Stimulated activated CD8-positive, alpha-beta memory T cell treated with anti-CD3 and anti-CD28 coated beads, Interleukin-7, amount 100 ng/mL, for 24 hours (primary cell): ENCODE measurements at places on chromosomes 4 and X.

DNA sequence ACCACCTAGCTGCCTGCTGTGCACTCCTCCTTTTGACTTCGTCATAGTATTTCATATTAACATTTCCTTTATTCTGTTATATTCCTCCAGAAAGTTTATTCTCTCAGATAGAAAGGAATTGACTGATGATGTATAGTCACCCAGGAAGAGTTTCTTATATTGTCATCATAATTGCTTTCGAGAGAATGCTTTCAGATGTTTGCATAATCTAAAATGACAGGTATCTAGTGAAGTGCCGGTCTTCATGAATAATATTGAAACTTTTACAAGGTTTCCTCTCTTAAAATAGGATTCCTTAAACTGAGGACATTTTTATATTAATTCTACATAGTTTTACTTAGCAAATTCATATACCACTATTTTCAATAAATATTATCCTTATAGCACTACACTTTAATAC lies 10.1 kb downstream of the SEC24D start:
- no peak for DNase-seq

GRCh38 chr4:58081356-58081755 lies 971.2 kb upstream of the IGFBP7 start:
- DNase-seq, result no peak

- no peak for DNase-seq
Observed at GRCh38 chr4:4668355-4669210, 126.7 kb upstream of the STX18 start.

DNA sequence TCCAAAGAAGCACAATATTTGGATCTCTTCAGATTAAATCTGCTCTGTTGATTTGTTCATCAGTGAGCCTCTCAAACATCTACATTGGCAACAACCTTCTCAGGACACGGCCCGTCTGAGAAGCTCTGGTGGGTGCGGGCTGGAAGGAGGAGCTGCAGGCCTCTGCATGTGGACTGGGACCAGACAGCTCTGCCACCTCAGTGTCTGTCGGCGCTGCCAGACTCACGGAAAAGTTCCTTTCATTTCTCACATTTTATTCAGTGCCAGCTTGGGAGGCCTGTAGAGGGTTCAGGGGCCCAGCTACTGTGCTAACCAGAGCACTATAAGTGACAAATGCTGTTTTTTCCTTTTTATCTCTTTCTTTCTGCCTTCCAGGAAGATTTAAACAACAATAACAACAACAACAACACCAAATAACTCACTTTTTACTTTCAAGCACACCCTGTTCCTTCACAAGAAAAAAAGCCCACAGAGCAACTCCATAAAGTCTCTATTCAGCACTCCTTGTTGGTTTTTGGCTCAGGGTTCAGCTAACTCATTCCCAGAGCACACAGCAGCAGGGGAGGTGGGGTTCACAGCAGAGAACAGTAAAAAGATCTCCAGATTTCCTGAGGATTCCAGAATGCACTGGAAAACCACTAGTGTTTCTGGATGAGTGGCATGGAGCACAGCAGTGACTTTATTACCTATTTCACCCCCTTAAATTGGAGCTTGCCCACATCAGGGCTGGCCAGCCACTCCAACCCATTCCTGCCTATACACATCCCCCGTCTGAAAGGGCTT lies 23.2 kb upstream of the HOPX start:
- DNase-seq, result no peak

DNA sequence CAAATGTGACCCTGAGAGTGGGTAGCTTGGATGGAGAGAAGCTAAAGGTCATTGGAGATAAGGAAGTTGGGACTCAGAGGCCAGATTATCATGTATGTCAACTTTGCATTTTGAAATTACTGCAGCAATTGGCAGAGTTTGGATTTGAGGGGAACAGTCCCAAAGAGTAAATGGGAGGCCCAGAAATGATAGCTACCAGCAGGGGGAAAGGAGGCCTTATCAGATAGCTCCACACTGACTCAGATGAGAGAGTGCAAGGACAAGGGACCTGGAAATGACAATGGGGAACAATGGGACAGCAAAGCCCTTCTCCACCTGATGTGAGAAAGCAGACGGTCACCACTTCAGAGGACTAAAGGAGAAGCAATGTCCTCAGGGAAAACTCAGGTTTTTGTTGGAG lies 201.5 kb upstream of the JADE1 start:
- no peak for DNase-seq

DNA sequence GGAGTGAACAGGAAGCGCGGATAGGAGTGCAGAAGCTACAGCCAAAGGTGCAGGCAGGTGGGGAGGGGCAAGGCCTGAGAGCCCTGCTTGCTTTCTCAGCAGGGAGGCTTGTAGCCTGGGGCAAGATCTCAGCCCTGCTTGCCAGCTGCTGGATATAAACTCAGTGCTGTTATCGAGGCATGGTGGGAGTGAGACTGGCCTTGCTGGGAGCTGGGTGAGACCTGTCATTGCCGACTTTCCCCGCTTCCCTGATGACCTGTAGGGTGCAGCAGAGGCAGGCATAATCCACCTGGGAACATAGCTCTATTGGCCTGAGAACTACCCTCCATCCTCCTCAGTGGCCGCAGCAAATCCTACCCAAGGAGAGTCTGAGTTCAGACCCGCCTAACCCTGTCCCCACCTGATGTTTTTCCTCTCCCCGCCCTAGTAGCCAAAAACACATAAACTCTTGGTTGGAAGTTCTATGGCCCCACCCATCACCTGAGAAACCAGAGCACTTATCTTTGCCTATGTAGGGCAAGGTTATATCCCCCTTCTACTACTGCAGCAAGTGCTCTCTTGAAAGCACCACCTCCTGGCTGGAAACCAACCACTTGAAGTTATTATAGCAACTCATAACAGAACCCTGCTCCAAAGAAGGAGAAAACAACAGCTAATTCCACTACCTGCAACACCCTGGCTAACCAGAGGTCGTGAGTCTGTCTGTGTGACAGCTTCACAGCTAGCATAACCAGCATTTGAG lies 80.7 kb downstream of the FHIP1A start:
- DNase-seq, result no peak

DNA sequence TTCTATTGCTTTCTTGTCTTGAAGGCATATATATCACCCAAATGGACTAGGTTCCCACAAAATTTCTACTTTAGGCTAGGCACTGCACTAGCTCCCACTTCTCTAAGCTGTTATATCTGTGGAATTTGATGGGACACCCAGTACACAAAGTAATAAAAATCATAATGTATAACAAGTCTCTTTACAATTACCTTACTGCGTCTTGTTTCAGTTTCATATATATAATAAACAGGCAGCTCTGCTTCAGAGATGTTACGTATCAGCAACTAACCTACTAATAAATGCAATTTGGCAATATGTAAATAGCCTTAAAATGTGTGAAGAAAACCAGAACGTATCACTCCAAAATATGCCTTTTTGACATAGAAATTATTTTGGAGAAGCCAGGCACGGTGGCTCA lies 42.0 kb upstream of the UGDH start:
- DNase-seq, result no peak

GRCh38 chrX:124232523-124233201 lies 99.8 kb upstream of the TEX13D start:
- DNase-seq, result no peak

DNA sequence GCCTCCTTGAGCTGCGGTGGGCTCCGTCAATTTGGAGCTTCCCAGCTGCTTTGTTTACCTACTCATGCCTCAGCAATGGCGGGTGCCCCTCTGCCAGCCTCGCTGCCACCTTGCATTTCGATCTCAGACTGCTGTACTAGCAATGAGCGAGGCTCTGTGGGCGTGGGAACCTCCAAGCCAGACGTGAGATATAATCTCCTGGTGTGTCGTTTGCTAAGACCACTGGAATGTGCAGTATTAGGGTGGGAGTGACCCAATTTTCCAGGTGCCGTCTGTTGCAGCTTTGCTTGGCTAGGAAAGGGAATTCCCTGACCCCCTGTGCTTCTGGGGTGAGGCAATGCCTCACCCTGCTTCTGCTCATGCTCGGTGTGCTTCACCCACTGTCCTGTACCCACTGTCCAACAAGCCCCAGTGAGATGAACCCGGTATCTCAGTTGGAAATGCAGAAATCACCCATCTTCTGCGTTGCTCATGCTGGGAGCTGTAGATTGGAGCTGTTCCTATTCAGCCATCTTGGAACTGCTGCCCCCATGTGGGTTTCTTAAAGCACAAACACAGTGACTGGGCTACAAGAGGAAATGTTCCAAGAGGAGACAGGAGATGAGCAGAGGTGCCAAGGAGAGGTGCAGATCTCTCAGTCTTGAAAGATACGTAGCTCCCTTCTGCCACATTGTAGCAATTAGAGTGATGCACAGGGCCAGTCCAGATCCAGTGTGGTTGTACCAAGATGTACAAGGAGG lies 193.0 kb upstream of the IGFBP7 start:
- DNase-seq, result no peak

DNA sequence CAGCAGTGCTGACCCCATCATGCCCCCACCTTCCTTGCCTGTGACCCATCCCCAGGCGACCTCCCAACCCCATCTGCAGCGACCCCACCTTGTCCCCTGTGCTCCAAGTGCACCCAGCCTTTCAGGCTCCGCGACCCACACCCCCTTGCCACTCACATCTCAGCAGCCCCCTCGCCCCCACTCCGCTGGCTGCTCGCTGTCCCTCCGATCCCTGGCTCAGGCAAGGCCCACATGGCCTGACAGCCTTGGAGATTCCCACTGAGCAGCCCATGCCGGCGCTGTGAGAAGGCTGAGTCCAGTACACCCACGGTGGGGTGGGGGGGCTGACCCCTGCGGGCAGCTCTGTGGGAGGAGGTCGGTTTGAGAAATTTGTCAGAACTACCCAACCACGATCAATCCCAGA lies 9.1 kb downstream of the ZFYVE28 start:
- DNase-seq, result no peak

- no peak for DNase-seq
Observed at GRCh38 chr4:176422001-176422400, 102.2 kb downstream of the SPCS3 start.

DNA sequence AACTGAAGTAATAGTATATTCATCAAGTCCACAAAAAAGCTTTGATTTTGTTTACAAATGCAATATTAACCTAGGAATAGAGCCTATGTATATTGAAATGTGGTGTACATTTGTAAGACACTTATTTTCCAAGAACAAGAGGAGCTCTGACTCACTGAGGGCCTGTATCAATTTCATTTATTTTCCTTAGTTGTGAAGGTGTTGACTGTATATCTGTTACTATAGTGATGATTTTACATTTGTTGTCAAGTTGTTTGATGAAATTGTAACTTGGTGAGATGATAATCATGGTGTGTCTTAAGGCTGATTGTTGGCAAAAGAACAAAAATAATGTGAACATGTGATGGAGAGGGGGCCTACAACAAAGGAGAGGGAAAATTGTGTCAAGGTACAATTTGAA lies 274.9 kb upstream of the TEX13A start:
- DNase-seq, result no peak

- no peak for DNase-seq
Observed at GRCh38 chr4:114488301-114488982, 110.2 kb upstream of the UGT8 start.

DNA sequence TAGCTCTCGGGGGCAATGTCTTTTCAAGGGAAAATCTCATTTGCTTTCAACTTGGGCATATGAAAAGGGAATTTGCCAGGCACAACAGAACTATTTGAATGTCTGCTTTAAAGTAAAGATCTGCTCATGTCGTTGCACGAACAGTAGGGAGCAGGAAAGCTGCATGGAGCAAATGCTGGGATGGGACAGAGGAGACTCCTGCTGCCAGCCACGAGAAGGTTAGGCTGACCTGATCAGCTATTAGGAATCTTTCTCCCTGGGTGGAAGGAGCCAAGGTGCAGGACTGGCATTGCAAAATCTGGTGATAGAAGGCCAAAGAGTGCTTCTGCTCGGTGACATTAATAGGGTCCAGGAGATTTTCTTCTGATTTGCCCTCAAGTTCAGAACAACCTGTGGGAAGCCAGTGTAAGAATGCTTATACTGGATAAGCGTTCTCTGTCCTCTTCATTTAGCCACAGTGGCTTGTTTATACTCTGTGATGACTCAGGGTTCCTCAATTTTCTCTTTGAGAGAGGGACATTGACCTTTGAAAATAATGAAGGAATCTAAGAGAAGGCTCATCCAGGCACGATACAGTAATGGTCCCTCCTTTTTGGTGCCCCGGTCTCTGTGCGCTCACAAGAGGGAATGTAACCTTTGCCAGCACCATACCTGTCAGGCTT lies 22.9 kb downstream of the FHL1 start:
- no peak for DNase-seq

DNA sequence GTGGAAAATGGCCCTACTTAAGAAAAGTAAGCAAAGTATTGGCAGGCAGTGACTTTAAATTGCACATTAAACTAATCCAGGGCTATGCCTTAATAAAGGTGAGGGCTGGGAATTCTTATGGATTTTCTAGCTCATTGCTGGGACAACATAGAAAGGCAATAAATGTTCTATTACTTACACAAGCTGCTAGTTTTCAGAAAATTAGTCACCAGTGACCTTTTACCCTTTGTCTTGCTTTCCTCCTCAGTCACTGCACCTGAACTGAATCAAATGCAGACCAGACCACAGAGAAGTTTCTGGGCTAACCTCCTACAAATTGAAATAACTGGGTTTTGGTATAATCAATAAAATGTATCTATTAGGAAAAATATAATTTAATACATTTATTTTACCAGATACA lies 694.4 kb upstream of the FAM241A start:
- no peak for DNase-seq
